ENCODE measurements at places on chromosomes 6 and 20.

DNA sequence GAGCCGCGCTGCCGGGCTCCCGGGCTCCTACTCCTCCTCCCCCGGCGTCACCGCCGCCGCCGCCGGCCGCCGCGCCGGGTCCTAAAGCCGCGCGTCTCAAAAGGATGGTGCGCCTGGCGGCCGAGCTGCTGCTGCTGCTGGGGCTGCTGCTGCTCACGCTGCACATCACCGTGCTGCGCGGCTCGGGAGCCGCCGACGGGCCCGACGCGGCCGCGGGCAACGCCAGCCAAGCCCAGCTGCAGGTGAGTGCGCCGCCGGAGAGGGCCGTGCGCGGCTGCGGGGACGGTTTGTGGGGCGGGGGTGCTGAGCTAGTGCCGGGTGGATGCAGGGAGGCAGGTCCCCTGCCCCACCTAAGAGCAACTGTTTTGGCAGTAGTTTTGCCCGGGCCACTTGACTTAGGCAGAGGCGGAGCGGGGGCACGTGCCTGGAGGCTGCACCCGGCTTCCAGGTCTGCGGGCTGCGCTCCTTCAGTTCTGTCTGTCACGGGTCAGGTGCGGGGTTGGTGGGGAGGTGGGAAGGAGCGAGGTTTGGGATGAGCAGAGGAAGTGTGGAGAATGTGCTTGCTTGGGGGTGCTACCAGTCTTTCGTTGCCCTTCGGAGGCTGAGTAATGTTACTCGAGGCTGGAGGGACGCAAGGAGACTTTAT lies 722 bp downstream of the ISM1 start:
- DNase-seq, result peak; percentile 40

DNA sequence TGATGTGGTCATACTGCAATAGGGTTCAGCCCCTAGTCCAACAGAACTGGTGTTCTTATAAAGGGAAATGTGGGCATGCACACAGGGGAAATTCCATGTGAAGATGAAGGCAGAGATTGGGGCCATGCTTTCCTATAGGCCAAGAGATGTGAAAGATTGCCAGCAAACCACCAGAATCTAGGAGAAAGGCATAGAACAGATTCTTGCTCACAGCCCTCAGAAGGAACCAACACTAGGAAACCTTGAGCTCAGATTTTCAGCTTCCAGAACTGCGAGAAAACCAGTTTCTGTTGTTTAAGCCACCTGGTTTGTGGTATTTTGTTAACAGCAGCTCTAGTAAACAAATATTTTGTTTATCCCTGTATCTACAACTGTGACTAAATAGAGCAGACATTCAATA lies 197.6 kb upstream of the CITED2 start:
- DNase-seq, result no peak

DNA sequence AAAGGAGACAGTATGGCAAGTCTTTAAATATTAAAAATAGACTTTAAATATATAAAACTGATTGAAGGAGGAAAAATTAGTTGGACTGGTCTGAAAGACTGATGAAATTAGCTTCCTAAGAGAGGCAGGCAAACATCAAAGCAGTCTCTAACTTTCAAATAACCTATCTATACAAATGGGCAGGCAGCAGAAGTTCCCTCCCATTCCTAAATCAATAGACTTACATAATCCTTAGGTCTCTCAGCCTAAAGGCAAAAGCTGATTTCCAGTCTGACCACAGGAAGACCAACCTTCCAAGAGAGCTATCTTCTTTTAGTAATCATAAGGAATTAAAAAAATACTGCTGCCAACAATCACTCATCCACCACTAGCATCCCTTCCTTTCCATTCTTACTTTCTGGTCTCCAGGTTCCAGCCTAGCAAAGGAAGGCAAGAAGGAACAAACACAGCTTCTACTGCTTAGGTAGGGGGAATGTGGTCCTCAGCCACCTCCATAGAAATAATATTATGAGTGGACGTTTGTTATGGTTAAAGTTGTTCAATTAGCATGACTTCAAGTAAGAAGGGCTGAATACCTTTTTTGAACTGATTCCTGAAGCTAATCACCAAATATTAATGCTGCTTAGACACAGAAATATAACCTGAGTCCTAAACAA lies 44.1 kb downstream of the SESN1 start:
- DNase-seq, result no peak

GRCh38 chr20:44247131-44247571 lies at the start of gene GDAP1L1:
GDAP1L1 (plus strand) TSS chr20:44247308; CDS start chr20:44247335, 27 bp downstream.
- no peak for DNase-seq

GRCh38 chr6:66731310-66731709 lies 1024.3 kb upstream of the EYS start:
- no peak for DNase-seq

All from tibial artery (tissue), 4 donors.